ENCODE measurements at places on chromosomes 2 and 18. TPM values are rescaled to one million over a fixed set of nuclear protein-coding genes. Genes with fewer than 3 reads are reported as not detected.

Gene GFPT1
- polyA plus RNA-seq = 12.9 TPM

Gene SPOPL
- polyA plus RNA-seq = 9.1 TPM

Gene MALT1
- 32.4 TPM for polyA plus RNA-seq

Gene ASB18
- not detected for polyA plus RNA-seq

Gene FSHR
- polyA plus RNA-seq = not detected

Gene CAPN14
- polyA plus RNA-seq = 2.2 TPM

DNA sequence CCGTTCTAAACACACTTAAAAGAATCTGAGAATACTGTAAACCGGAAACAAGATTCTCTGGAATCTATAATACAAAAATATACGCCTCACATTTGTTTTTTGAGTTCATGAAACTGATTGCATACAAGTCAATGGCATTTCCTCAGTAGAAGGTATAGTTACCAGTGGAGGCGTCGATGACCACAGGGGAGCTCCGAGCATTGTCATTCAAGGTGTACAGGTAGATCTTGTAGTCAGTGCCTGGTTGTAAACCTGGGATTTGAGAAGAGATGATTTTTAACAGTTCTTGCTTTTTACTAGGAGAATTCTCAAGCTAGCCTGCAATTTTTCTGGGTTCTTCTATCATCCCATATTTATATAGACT lies 60.4 kb downstream of the FN1 start:
- no peak for DNase-seq

GRCh38 chr2:47005687-47006086 lies 90.1 kb upstream of the MCFD2 start:
- DNase-seq = no peak

DNA sequence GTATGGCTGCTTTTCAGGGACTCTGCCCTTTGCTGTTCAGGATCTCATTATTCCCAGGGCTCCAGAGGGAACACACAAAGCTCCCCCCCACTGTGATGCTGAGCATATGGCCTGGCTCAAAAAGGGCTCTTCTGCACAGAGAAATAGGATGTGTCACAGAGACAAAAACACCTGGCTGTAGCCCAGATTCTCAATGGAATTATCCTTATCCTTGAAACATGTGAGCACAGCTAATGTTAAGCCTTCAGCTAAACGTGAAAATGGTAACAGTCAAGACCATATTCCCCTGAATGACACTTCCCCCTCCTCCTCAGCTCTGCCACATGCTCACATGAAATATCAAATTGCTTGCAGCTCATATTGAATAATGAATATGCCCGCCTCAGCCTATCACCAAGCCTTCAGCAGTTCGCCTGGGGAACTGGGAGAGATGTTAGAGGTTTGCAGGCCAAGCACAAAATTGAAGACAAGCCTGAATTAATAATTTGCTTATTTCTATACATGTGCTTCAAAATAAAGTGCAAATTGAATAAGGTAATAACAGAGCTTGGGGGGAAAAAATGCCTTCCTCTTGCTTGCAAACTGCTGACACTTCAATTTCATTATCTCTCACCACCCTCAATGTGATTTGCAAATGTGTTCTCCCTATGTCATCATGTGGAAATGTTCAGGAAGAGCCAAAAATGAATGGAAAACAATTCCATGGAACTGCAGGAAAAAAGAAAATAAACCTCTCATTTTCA lies 181.0 kb upstream of the HNRNPA3 start:
- DNase-seq = no peak

DNA sequence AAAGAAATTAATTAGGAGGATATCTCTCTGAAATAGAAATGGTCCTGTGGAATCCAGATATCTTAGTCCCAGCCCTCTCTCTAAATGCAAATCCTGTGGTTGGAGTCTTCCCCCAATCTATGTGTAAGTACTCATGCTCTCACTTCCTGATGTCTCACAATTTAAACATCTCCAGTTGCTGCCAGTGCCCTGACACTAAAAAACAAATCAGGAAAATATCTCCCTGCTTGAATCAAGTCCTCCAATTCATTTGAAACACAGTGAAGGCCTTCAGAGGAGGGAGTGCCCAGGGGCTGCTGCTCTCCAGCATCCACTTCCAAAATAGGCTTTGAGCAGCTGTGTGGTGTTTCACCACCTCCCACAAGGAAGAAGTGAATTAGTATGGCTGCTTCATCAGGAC lies 413.8 kb downstream of the RAD51AP2 start:
- no peak for DNase-seq

DNA sequence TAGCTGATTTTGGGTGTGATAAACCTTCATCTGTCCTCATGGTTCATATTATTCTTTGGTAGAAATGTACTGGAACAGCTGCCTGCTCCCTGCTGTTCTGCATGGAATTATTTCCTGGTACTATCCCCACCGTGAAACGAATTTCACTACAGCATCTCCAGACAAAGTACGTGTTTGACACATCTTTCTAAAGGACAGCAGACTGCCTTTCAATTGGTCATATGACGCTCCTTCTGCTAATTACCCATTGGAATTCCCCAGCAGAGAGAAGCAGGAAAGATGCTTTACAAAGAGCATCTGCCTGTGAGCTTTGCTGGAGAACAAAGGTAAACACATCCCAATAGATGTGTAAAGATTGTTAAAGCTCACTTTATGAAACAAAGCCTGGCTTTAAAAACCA lies 4.4 kb upstream of the RFX8 start:
- no peak for DNase-seq

DNA sequence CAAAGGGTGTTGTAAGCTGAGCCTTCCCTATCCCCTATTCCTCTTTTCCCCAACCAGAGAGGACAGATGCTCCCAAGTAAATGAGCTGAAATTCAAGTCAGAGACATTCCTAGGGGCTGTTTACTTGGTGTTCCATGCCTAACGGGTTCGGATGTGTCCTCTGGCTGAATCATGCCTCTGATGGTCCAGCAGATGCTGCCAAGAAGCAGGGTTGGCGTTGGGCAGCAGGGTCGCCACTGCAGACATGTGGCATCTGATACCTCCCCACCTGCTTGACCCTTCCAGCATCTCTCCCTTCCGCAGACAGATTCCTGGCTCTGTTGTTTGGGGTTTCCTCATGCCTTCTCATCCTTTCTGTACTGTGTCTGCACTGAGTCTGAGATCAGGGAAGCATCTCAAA lies 108.3 kb downstream of the HNRNPLL start:
- no peak for DNase-seq

GRCh38 chr18:45521777-45522176 lies 93.5 kb upstream of the SLC14A2 start:
- no peak for DNase-seq

- no peak for DNase-seq
Measured at GRCh38 chr2:28318023-28318422, 74.6 kb upstream of the FOSL2 start.

- no peak for DNase-seq
Measured at GRCh38 chr2:239606741-239607516, 206.1 kb upstream of the HDAC4 start.

- DNase-seq = peak; percentile 81
Measured at GRCh38 chr2:27356382-27357181, at the start of gene GTF3C2. Gene GTF3C2 (minus strand): TSS chr2:27356764. CDS start chr2:27343554, 13,210 bp downstream.

- DNase-seq = no peak
Measured at GRCh38 chr2:8133363-8133762, 548.5 kb upstream of the ID2 start.

DNA sequence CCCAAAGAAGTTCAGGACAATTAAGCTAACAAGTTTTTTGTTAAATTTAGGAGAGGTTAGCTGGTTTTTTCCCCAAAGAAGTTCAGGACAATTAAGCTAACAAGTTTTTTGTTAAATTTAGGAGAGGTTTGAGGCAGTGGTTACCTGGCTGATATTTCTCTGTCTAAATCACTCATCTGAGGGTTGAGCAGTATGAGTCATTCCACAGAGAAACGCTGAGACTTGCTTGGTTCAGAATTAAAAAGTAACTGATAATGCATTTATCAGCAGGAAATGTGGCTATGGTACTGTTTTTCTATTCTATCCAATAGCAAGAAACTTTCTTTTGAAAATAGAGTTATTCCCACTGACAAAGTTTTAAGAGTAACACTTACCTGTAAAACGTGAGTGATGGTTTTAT lies 22.8 kb upstream of the KIDINS220 start:
- no peak for DNase-seq

- no peak for DNase-seq
Measured at GRCh38 chr2:137747509-137747908, 216.8 kb upstream of the HNMT start.

DNA sequence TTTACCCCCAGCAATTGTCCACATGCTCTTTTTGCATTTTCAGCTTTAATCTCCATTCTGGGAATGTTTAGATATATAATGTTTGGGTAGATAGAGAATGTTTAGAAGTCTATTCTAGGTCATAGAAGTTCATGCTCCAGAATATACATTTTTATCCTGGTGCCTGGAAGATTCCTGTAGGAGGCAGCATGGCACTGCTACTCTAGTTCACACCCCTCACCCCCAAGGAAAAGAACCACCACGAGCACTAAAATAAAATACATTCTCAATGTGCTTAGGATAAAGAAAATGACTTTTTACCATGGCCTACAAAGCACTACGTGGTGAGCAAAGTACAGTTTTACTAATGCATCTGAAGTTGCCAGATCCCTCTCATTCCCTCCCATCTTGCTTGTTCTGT lies 53.8 kb downstream of the MYO1B start:
- DNase-seq = no peak

GRCh38 chr2:15385184-15385583 lies 175.9 kb downstream of the NBAS start:
- no peak for DNase-seq

DNA sequence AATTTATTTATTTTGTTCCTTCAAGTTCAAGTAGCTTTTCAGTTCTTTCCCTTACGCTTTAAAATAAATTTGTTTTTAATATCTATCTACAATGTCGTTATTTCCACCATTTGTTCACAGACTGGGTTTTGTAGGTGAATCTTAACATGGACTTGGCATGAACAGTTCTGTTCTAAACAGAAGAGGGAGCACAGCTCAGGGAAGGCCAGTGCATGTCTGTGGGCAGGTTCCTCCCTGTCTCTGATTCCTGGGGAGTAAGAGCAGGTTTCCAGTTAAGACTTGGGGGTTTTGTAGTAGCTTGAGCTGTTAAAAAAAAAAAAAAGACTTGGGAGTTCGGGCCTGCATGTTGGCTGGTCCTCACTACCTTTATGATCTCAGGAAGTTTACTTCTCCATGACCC lies 11.1 kb downstream of the TTL start:
- no peak for DNase-seq

DNA sequence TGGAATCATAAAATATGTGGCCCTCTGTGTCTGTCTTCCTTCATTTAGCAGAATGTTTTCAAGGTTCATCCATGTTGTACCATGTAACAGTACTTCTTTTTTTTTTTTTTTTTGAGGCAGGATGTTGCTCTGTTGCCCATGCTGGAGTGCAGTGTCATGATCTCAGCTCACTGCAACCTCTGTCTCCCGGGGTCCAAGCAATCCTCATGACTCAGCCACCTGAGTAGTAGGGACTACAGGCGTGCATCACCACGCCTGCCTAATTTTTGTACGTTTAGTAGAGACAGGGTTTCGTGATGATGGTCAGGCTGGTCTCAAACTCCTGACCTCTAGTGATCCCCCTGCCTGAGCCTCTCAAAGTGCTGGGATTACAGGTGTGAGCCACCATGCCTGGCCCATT lies 31.2 kb downstream of the RAB1A start:
- DNase-seq = no peak

DNA sequence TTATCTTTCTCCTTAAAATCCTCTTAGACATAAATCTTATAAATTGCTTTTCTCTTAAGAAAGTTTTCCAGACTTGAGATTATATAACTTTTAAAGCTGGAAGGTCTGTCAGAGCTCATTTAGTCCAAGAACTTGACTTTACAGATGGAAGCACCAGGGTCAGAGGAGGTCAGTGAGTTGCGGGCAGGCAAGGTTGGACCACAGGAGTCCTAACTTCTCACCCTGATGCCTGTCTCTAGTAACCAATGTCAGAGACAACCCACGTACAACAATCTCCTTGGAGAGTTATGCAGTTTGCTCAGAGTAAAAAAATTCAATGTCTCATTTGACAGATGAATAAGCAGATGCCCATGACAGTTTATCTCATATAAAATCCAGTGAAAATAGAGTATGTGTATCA lies 203.9 kb downstream of the DLGAP1 start:
- DNase-seq = no peak

DNA sequence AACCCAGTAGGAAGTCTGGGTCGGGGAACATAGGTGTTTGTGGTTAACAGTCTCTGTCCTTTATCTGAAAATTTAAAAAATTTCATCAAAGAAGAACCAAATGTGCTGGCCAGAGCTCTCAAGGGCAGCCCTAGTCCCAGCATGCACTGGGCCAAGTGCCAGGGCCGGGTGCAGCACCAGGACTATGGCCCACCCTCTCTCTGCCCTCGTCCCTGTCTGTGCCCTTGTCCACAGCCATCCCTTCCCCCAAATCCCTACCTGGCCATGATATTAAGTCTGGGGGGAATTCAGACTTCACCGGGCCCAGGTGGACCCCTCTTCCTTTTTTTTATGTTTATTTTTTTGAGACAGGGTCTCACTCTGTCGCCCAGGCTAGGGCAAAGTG lies 14.4 kb upstream of the ZFP36L2 start:
- no peak for DNase-seq

DNA sequence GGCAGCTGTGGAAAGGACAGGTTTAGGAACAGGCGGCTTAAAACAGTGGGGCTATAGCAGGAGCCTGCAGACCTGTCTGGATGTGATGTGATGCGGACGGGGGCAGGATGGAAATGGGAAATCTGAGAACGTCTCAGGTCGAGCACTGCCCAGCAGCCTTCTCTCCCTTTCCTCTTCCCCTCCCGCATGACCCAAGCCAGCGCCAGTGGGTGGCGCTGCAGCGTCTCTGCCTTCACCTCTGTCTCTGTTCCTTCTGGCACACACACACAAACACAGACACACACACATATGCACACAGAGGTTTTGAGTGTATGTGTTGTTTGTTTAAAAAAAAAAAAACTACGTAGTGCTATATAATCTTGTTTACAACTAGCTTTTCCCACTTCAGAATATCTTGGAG lies 82.0 kb upstream of the SLC66A3 start:
- DNase-seq = no peak

DNA sequence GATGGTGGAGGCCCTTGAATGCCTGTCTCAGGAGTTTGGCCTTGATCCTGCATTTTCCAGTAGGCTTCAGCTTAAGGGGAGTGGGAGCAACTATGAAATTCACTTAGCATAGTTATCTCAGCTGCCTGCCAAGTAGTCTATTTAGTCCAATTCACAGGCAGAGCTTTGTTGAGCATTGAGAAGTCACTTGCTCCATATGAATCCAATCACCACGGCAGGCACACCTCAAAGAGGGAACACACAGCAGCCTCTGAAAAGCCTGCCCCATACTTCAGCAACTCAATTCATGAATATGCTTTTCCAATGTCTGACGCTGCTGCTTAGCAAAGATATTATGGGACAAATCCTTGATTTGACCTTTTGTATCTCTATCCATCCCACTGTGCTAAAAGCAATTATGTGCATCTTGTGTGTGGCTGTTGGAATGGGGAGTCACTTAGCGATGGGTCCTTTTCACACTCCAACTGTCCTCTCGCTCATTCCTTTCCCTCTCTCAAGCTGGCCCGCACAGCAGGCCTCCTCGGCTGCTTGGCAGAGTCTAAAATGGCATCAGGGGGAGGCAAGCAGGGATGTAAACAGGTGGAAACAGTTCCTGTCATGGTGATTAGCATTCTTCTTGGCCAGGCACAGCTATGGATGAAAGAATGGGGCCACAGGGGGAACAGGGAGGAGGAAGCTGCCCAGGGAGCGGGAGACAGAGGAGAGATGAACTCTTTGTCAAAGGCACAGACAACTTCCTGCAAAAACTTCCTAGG lies 56.0 kb upstream of the LRPPRC start:
- DNase-seq = no peak
